Spleen (tissue), 13 donors: ENCODE measurements at places on chromosomes 16 and 17. TPM values are rescaled to one million over a fixed set of nuclear protein-coding genes. Genes with fewer than 3 reads are reported as not detected.

The RTN4RL1 gene
- 4.5 TPM for total RNA-seq

The ZNF287 gene
- total RNA-seq: 7.2 TPM

- peak overlapping the region; percentile 38 for H3K27ac ChIP-seq
- peak overlapping the region; percentile 4 for H3K4me3 ChIP-seq
- H3K4me1 ChIP-seq: peaks cover 27% of the 10 kb centered on the region
- DNase-seq: no peak
- H3K36me3 ChIP-seq: no peaks in the 10 kb centered on the region
Measured at GRCh38 chr17:82301300-82301915, 16.0 kb downstream of the CD7 start.

GRCh38 chr17:21418446-21419298 is 42.5 kb downstream of the KCNJ12 start:
- no peak overlapping the region for H3K4me3 ChIP-seq
- H3K27me3 ChIP-seq: no peaks in the 10 kb centered on the region
- no peaks in the 10 kb centered on the region for H3K36me3 ChIP-seq
- H3K27ac ChIP-seq: no peak overlapping the region
- DNase-seq: no peak

- peaks cover 2% of the 10 kb centered on the region for H3K36me3 ChIP-seq
- DNase-seq: no peak
- no peaks in the 10 kb centered on the region for H3K27me3 ChIP-seq
- H3K4me1 ChIP-seq: peaks cover 18% of the 10 kb centered on the region
- no peak overlapping the region for H3K4me3 ChIP-seq
Measured at GRCh38 chr17:62000186-62000585, 64.9 kb downstream of the MED13 start.

DNA sequence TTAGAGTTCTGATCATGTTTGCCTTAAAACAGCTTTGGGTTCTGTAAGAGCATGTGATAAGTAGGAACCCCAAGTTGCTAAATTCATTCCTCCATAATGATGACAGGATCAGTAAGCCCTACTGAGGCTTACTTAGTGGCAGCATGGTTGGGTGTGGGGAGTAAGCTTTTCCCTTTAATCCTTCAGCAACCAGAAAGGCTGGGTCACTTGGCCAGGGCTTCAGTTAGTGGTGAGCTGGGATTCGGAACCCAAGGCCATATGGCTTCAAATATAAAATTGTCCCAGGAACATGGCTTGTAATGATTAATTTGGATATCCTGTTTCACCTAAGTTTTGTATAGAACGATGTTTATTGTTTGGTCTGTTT is 850 bp downstream of the GINS3 start:
- peak overlapping the region; percentile 70 for H3K27ac ChIP-seq
- H3K27me3 ChIP-seq: no peaks in the 10 kb centered on the region
- H3K4me3 ChIP-seq: peak overlapping the region; percentile 97
- DNase-seq: no peak
